ENCODE measurements at places on chromosomes 2 and 18.

- no peak for DNase-seq
Measured at GRCh38 chr2:32652555-32653209, 24.8 kb downstream of the TTC27 start.

GRCh38 chr18:72895548-72895947 is 27.8 kb upstream of the NETO1 start:
- no peak for DNase-seq

DNA sequence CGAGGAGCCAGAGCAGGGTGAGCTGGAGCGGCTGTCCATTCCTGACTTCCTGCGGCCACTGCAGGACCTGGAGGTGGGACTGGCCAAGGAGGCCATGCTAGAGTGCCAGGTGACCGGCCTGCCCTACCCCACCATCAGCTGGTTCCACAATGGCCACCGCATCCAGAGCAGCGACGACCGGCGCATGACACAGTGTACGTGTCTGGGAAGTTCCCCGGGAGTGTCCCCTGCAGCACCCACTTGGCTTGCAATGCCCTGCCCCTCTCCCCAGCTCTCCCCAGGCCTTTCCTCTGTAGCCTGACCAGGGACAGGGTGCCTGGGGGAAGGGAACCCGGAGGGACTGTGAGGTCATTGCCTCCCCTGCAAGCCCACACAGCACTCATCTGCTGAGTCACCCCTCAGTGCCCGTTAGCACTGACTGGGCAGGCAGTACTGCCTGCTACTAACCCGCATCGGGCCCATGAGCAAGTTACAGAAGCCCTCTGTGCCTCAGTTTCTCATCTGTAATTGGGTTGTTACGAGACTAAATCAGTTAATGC is 29.4 kb upstream of the GMPPA start:
- DNase-seq: no peak

GRCh38 chr2:224946895-224947294 is 95.4 kb downstream of the DOCK10 start:
- DNase-seq: no peak

GRCh38 chr2:213187833-213188532 is 36.6 kb upstream of the IKZF2 start:
- no peak for DNase-seq

All from LoVo (cell line).